Inflammatory macrophage treated with lipopolysaccharide for 1 hour (primary cell): ENCODE measurements at places on chromosomes 16 and 17.

GRCh38 chr17:48543107-48543853 lies 1.6 kb downstream of the HOXB2 start:
- DNase-seq, result peak; percentile 44

DNA sequence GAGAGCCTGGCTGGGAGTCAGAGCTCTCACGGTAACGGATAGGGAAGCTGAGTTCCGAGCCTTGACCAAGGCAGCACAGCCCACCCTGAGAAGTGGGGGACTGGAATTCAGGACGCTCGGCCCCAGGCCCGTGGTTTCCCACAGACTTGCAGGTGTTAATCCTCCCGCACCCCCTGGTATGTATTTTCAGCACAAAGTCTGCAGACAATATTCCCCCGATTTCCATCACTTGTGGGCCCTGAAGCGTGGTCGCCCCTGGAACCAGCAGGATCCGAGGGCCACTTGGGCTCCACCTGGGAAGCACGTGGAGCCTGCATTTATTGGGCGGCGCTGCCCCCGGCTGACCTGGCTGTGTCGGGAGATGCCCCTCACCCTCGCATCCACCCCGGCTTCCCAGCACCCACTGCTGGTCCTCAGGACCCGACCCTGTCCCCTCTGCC lies 60.2 kb downstream of the WSB1 start:
- DNase-seq, result no peak

GRCh38 chr16:59611556-59611955 lies 877.4 kb upstream of the GOT2 start:
- DNase-seq, result no peak

DNA sequence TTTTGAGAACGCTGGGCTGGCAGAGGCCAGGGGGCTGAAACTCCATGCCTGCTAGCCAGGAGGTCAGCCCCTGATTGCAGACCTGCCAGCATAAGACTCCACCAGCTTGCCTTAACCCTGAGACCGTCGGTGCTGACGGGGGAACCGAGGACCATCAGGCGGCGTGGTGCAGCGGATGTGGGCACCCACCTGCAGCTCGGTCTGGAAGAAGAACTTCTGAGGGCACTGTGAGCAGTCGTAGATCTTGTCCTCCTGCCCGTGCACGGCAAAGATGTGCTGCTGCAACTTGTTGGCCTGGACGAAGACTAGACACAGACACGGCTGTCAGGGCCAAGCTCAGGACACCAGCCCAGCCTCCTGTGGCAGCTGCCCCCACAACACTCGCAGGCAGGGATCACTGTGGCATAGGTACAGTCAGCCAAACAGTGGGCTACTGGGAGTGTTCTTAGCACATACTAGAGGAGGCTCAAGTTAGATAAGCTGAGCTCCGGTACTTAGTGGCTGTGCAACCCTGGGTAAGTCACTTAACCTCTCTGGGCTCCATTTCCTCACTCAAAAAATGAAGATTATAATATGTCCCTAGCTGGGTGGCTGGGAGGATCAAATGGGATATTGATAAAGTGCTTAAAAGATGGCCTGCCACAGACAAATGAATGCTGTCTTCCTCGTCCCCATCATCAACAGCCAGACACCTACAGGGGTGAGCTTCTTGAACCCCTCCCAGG lies 150.0 kb downstream of the C16orf78 start:
- no peak for DNase-seq

- no peak for DNase-seq
Measured at GRCh38 chr17:57391857-57392471, 135.6 kb downstream of the MSI2 start.

DNA sequence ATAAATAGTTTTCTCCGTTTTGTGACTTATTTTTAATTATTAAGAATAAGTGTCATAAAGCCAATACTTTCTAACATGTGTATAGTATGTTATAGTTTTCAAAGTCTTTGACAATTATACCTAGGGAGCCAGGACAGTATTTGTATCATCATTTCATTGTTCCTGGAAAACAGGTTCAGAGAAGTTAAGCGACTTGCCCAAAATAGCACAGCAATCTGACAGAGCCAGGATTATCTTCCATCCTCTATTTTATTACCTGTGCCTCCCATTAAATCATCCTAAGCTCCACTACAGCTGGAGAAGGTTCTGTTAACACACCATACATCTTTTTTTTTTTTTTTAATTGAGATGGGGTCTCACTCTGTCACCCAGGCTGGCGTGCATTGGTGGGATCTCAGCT lies 718.4 kb downstream of the MAF start:
- no peak for DNase-seq

GRCh38 chr17:6355196-6355595 lies 79.7 kb downstream of the AIPL1 start:
- no peak for DNase-seq

DNA sequence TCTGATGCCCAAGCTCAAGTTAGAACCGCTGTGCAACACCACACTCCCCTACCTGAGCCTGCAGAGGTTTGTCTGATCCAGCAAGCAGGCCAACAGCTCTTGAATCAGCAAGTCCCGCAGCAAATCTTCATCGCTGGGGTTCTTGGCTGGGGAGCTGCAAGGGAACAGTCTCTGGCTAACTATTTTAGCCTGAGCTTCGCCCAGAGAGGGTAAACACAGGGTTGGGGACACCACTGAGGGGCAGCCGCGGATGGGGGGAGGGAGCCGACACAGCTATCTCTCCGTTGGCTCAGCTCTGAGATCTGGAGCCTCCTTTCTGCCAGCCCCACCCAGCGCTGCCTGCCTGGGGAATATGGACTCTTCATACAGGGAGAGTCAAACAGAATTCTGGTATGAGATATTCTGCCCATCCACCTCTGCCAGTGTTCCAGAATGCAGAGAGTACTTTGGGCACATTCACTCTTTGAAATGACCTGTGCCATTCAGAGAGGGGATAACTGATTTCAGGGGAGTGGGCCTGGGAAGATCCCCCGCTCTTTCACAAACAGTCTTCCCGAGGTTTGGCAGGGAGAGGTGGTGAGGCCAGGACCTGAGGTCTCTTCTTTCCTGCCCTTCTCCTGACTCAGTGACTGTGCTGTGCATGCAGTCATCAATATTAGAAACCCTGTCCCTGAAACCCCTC lies 7.4 kb downstream of the GIP start:
- DNase-seq, result no peak

DNA sequence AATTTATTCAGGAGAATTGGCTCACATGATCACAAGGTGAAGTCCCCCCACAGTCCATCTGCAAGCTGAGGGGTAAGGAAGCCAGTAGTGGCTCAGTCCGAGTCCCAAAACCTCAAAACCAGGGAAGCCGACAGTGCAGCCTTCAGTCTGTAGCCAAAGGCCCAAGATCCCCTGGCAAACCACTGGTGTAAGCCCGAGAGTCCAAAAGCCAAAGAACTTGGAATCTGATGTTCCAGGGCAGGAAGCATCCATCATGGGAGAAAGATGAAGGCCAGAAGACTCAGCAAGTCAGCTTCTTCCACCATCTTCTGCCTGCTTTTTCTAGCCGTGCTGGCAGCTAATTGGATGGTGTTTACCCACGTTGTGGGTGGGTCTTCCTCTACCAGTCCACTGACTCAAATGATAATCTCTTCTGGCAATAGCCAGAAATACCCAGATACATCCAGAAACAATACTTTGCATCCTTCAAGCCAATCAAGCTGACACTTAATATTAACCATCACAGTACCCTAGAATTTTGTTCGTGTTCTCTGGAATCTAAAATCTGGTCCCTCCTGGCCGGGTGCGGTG lies 40.4 kb downstream of the TMEM114 start:
- DNase-seq, result no peak

DNA sequence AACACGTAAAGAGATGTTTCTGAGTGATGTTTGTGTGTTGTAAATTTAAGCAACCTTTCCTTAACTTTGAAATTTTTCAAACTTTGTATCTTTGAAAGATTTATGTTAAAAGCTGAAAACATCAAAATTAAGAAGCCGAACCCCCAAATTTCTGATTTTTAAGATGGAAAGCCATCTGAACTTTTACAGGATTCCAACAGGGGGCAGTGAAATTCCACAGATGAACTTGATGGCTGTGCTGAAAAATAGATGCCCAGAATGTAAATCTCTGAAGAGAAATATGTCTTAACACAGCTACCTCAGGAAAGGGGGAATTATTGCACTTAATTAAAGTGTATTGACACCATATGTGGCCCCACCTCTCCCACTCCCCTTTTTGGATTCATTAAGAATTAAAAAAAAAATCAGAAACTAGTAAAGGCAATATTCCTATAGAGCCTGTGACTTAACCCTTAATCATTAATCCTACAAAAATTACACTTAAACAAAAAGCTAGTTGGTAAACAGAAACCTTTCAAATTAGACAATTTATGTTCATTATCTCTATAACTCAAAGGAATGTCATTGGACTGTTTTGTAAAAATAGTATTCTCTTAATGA lies 597.9 kb downstream of the KCNJ2 start:
- peak; percentile 24 for DNase-seq

DNA sequence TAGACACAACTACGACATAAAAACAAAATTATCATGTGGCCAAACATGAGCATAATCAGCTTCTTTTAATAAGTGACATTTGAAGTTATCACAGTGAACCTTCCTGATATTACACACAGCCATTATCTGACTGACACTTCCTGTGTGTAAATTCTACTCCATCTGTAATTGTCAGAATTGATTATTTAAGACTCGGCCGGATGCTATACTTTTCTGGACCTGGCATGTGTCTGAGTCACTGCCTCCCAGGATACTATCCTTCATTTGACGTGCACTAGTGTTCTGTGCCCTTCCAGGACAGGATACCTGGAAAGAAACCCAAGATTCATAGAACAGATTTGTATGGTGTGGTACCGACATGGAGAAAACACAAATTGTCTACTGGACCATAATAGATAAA lies 242.0 kb downstream of the HS3ST3A1 start:
- DNase-seq, result no peak

DNA sequence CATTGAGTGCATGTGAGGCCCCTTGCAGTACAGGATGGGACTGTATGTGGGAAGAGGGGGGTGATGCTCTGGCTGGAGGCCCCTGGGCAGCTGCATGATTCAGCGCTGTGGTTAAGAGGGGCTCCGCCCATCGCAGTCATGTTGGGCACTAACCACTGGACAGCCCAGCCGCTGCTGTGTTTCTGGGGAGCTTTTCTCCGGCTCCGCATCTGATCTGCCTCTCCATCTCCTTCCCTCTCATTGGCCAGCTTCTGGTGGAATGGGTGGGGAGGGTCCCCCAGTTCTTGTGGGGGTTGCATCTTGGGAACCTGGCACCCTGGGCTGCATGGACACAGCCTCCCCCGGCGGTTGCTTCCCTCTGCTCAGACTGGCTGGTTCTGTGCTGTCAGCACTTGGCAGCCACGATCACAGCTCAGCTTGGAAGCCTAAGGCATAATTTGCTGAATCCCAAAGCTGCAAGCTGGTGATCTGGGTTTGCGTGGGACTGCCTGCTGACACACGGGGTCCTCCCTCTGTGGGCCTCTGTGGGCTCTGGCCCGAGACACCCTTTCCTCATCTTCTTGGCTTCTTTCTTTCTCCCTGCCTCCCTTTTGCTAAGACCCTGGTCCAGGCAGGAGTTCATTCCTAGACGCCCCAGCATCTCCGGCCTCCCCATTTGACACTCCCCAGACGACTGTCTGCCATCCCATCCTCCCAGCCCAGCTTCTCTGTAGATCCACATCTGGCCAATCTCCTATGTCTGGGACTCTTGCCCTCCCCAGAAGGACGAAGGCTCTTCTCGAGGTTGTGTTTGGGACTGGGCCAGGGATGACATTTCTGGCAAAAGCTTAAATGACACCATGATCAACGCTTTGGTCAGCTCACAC lies 168.3 kb downstream of the SEC14L1 start:
- peak; percentile 76 for DNase-seq

DNA sequence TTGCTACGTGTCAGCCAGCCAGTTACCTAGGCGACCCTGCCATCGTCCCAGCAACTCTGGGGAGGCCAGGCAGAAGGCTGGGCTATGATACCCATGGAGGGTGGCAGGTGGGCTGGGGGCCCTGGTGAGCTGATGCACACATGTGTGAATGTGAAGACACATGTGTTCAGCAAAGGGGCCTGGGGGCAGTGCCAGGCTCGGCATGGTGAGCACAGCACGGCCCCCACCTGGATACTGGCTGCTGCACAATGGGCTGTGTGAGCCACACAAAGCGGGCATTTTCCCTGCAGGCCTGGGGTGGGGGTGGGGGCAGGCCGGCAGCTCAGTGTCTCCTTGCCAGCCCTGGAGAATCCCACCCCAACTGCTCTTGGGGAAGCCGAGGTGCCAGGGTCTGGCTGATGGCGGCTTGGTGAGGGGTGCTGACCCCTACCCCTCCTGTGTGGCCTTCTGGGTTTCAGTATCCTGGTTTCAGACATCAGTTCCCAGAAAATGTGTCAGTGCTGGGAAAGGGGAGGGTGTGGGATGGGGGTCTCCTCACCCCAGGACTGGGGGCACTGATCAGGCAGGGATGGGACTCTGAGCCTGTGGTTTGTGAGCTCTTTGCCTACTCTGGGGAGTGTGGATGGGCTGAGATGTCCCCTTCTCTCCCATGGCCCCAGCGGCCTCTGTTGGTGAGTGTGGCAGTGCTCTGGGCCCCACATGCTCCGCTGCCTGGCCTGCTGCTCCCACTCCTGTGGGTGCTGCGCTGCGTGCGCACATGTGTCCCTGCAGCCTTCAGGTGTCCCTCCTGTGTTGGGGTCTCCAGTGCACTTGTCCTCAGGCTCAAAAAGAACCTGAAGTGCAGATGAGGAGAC lies 5.1 kb downstream of the LLGL1 start:
- DNase-seq, result no peak

DNA sequence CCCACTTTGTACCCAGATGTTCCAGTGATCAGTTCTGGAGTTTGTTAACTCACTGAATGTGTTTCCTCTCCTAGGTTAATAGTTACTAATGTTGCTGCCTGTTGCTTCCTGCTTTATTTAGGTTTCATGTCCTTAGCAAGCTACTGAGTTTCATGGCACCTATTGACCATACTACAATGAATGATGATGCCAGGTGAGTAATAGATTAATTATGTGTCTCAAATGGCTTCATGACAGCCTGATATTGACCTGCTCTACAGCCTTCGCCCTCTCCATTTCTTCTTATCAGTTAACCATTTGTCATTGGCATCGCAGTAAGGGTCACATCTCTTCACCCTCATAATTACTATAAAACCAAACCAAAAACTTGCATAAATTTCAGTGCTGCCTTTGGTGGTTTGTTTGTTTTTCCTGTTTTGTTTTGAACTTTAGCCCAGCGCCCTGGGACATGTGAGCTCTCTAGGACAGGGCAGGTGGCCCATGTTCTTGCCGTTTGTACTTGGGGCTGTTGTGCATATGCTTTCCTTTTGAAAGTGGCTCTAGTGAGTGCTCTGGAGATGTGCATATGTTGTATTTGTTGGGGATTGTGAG lies 82.8 kb downstream of the AATF start:
- no peak for DNase-seq

GRCh38 chr17:18187821-18188761 lies 4.5 kb downstream of the ALKBH5 start:
- DNase-seq, result no peak

DNA sequence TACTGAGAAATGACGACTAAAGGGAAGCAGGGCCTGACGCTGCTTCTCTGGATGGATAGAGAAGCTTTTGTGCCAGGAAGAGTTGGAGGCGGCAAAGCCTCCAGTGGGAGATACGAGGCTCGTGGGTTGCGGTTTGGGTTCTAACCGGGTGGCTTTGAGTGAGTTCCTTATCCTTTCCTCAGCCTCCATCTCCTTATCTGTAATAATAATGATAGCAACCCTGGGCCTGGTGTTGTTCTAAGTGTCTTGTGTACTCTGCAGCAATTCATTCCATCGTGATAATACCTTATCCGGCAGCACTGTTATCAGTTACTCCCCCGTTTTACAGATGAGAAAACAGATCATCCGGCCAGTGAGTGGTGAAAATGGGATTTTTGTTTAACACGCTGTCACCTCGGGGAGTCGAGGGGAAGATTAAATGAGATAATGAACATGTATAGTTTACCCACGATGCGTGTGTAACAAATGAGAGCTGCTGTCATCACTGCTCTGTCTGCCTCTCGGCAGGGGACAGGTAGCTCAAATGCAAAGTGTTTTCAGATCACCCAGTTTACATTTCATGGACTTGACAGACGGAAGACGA lies 52.0 kb upstream of the LHX1 start:
- no peak for DNase-seq
